ENCODE measurements at places on chromosomes 12 and 14.

GRCh38 chr12:41123871-41124270, 64.2 kb upstream of the PDZRN4 start:
- no peak for DNase-seq

- DNase-seq = no peak
Measured at GRCh38 chr12:111450676-111451075, 45.0 kb downstream of the SH2B3 start.

- DNase-seq = no peak
Measured at GRCh38 chr14:75875958-75876357, 105.8 kb downstream of the TGFB3 start.

GRCh38 chr12:12898911-12899511, 7.6 kb downstream of the GPRC5A start:
- no peak for DNase-seq

DNA sequence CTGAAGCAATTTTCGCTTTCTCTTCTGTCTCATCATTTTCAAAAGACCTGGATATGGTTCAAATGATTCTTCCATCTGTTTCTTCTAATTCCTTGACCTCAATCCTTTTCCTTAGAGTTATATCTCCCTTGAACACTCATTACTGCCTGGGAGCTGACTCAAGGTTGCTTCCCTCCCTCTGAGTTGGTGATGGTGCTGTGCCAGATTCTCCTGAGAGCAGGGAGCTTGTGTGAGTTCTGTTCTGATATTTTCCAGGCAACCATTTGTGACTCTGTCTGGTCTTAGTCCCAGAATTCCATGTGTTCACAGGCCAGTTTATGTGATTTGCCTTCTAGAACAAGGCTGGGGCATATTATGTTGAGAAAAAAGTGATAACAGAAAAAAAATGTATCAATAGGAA, 505.1 kb upstream of the SYT1 start:
- peak; percentile 16 for DNase-seq

- DNase-seq = no peak
Measured at GRCh38 chr14:33925235-33925634, 25.6 kb downstream of the EGLN3 start.

DNA sequence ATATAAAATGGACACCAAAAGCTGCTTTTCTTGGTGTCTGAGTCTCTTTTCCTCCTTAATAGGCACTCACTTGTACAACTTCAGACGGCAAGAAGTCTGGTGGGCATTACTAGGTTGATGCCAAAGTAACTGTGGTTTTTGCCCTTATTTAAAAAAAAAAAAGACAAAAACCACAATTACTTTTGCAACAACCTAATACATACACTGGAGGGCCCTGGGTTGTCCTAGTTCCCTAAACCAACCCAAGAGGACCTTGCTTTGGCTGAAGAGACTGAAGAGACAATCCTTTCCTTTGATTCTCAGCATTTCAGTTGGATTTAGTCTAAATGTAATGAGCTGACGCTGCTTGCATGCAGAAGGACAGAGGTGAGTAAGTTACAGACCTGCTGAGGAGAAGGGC, 16.2 kb upstream of the PLEKHG3 start:
- DNase-seq = no peak

GRCh38 chr12:121762269-121762668, 31.2 kb downstream of the RHOF start:
- DNase-seq = no peak

GRCh38 chr14:30445011-30445793, 113.8 kb upstream of the G2E3 start:
- no peak for DNase-seq

GRCh38 chr14:101604935-101605780, 43.9 kb downstream of the DIO3 start:
- no peak for DNase-seq

GRCh38 chr12:111597831-111598636, 1.1 kb downstream of the ATXN2 start:
- DNase-seq = no peak

DNA sequence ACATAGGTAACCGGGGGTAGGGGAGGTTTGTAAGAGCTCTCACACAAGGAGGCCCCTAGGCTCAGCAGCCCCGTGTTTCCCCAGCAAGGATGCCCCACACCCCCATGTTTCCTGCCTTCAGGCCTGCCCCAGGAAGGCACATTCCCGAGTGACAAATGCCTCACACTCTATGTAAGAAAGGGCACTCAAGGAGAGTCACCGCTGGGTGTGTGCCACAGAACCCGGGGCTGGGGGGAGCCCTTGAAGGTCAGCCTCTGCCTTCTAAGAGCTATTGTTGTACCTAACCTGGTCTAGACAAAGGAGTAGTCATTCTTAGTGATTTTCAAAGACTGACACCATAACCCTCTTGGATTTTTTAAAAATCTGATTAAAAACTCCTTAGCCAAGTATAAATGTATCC, 333.6 kb downstream of the DPF3 start:
- no peak for DNase-seq

- DNase-seq = no peak
Measured at GRCh38 chr12:104964167-104964855, 6.2 kb upstream of the SLC41A2 start.

DNA sequence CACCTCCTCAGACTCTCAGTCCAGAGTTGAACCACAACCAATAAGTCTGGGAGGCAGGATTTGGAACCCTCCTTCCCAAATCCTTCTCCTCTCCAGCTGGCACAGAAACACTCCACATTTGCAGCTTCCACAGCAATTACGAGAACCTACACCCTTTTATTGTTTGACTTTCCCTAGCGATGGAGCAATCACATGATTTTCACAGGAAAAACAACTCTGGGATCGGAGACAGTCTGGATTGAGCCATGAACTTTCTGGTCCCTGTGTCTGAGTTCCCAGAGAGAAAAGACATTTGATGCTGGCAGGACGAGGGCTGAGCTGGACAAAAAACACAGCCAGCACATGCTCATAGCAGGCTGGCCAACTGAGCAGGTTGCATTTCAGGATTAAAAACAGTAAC, 49.0 kb upstream of the STON2 start:
- no peak for DNase-seq

DNA sequence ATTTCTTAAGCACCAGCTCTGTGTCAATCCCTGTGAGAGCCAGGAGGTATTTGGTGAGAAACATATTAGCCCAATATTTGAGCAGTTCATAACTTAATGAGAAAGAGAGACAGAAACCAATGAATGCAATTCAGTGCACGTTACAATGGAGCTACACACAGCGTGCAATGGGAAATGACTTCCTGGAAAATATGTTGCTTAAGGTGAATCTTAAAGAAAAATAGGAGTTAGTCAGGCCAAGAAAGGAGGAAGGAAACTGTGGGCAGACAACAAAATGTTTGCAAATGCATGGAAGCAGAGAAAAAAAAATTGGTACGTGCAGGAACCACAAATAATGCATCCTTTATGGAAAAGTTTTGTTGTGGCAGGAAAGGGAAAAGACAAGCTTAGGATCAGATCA, 481.7 kb downstream of the BCAT1 start:
- DNase-seq = no peak

- DNase-seq = no peak
Measured at GRCh38 chr12:73159954-73160353, 887.8 kb downstream of the TRHDE start.

DNA sequence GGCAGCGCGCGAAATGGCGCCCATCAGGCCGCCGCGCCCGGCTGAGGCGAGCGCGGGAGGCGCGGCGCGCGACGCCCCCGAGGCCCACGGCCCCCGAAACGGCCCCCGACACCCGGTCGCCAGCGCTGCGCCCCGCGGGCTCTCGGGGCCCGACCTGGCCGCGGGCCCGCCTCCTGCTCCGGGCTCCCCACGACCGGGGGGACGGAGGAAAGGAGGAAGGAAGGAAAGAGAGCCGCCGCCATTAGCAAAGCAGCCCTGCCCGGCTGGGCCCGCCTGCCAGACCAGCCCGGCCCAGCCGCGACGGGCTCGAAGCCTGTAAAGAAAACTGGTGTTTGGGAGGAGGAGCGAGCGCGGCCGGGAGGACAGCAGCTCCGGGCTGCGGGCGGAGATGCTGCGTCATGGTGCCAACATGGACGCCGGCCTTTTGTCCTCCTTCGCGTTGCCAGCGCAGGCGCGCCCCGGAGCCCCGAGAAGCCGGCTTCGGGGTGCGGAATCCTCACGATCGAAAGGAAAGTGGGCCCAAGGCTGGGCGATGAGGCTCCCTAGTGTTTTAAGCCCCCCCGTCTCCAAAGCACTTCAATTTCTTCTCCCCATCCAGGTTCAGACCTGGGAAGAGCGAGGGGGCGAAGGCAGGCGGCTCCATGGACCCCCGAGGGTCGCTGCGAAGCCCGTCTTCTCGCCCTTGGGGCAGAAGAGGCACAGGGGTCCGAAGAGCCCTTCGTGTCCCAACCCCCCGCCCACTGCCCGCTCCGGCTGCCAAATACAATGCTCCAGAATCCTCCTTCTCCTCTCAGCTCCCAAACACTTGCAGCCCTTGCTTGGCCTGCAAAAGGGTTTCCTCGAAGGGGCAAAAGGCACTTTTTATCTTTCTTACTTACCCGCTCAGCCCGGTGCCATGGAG, 2.9 kb upstream of the SETD1B start:
- no peak for DNase-seq

Data from AG09309 (cell line).